Activated CD4-positive, alpha-beta T cell treated with anti-CD3 and anti-CD28 coated beads for 4 hours (primary cell): ENCODE measurements at places on chromosomes 6 and 20.

- no peak for DNase-seq
Observed at GRCh38 chr6:125157725-125158124, 4.2 kb downstream of the TPD52L1 start.

DNA sequence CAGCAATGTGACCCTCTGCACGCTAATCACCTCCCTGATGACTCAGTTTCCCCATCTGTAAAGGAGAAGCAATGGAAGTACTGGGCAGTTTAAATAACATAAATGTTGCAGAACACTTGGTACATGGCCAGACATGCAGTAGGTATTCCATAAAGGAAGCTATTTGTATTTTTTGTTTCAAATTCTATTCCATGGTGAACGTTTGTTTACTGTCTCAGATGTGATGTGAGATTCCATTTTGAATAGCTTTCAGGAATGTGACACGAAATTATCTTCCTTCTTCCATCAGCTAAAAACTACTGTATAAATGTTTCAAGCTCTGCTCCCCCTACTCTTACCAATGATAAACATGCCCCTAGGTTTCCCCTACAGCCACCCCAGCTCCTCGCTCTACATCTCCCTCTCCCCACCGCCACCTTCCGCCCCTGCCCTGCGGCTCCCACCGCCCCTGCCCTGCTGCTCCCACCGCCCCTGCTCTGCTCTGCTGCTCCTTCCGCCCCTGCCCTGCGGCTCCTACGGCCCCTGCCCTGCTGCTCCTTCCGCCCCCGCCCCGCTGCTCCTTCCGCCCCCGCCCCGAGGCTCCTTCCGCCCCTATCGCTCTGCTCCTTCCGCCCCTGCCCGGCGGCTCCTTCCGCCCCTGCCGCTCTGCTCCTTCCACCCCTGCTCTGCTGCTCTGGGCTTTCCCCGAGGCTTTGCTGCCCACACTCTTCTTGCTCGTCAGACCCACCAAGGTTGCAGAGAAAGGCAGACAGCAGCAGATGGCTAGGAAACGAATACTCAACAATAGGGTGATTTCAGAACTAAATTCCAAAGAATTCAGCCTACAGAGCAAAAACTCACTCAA, 78.9 kb downstream of the THBS2 start:
- DNase-seq, result no peak

DNA sequence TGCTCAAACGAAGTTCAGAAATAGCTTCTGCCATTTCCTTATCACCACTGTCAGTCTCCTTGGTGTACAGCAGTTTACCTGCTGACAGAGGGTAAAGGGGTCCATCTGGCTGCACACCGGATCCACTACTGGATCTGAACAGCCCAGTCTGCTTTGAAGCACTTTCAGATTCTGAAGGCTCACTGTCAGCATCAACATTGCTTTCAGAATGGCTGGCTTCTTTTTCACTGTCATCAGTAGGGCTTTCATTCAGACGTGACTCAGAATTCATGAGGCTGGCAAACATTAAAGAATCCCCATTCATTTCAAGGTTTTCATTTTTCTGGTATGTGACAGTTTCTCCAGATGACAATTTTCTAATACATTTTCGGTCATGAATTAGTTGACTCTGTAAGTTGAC, 21.0 kb upstream of the PNISR start:
- DNase-seq, result no peak

- no peak for DNase-seq
Observed at GRCh38 chr20:52823303-52823702, 148.9 kb upstream of the TSHZ2 start.

- DNase-seq, result no peak
Observed at GRCh38 chr6:116876635-116877611, at the start of gene RFX6. RFX6 (plus strand) TSS chr6:116877242; CDS start chr6:116877276, 34 bp downstream.

DNA sequence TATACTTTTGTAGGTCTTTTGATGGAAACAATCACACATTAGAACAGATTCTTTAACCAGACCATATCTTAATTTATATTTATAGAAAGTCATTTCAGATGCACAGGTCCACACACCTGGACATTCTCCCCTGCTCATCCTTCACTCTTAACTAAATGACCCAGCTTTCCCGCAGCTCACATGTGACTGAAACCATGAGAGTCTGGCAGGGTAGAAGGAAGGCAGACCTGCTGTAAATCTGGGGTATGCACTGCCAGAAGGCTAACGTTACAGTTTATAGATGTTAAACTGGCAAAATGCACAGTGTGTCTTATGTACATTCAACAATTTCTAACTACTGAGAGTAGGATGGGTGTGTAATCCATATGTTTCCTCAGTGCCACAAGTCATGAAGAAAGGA, 359.5 kb upstream of the SPTLC3 start:
- DNase-seq, result no peak

- DNase-seq, result no peak
Observed at GRCh38 chr20:61636531-61637116, 384.6 kb downstream of the CDH4 start.

DNA sequence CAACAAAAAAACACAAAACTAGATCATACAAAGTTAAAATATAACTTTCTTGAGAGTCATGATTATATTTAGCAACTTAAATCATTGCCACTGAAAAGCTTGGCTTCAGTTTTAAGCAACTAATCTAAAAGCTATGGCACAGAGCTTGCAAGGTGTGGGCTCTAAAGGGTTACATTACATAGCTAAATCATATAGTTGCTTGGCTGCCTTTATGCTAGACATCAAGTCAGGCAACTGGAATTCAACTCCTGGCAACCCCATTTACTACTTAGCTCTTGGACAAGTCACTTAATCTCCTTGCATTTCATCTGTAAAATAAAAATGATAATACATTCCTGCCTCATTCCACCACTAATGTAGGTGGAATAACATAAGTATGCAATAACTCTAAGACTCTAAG, 40.9 kb upstream of the GCM1 start:
- no peak for DNase-seq

GRCh38 chr6:113171882-113172281, 685.3 kb upstream of the MARCKS start:
- DNase-seq, result no peak

DNA sequence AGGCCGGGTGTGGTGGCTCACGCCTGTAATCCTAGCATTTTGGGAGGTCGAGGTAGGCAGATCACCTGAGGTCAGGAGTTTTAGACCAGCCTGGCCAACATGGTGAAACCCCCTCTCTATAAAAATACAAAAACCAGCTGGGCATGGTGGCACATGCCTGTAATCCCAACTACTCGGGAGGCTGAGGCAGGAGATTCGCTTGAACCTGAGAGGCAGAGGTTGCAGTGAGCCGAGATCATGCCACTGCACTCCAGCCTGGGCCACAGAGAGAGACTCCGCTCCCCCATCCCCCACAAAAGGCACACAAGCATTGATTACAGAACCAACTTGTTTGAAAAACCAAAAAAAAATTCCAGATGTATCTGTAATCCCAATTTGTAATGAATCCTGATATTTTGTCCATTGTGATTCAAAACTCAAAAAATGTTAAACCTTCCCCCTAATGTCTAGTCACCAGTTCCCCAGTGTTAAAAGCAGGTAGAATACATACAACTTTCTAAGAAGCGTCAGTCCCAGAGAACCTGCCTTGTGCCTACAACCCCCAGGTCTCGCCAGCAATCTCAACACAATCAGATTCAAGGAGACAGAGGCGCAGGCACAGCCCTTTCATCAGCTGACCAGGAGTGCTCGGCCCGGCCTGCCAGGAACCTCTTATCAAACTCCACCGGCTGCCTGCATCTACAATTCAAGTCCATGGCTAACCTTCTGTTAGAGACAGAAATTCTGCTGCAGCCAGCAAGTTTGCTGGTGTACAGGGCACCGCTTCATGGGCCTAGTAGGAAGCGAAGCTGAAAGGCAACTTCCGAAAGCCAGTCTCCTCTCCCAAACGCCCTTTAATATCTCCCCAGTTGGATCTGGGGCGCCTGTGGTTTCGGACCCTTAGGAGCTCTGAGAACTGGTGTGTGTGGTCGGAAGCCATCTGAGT, 2.1 kb downstream of the EZR start:
- no peak for DNase-seq
